Mesenteric fat pad (tissue), 1 donor: ENCODE measurements at places on chromosomes 13 and 19.

- no peak for DNase-seq
Observed at GRCh38 chr19:45494261-45494916, 2.5 kb downstream of the RTN2 start.

GRCh38 chr19:17035842-17036424 is 9.3 kb upstream of the CPAMD8 start:
- no peak for DNase-seq

GRCh38 chr19:34838753-34839431 is 65.9 kb upstream of the ZNF599 start:
- no peak for DNase-seq

DNA sequence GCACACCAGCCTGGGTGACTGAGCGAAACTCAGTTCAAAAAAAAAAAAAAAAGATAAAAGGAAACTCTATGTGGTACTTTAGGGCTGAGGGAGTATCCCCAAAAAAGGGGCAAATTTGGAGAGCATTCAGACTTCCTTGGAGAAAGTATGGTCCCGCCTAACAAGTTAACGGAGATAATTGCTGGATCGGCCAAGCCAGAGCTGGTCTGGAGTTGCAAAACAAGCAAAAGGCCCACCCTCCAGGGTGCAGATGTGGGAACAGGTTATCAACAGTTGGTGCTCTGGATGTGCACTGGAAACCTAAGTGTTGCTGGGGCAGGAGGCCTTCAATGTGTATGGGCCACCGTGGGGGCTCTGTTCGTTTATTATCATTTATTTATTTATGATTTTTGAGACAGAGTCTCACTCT is 2.8 kb downstream of the IQCN start:
- no peak for DNase-seq

- no peak for DNase-seq
Observed at GRCh38 chr13:19950374-19950773, 8.2 kb upstream of the ZMYM2 start.

DNA sequence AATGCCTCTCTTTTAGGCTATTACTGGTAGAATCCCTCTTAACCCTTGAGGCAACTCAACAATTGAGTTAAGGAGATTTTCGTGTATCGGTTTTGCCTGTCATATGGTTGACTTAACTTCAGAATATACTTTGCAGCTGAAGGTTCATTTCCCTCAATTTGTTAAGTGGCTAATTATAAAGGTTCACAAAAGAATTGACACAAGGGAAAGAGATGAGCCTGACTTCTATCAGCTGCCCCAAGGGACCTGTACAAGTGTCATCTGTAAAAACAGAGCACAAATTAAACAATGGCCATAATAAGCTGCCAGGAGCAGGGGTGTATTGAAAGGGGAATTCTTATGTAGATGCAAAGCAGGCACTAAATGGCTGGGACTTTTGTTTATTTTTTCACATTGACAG is 334.8 kb upstream of the OBI1 start:
- DNase-seq: no peak

- peak; percentile 55 for DNase-seq
Observed at GRCh38 chr13:99421758-99422585, 79.3 kb upstream of the TM9SF2 start.

GRCh38 chr19:40392894-40393517 is 3.0 kb upstream of the HIPK4 start:
- DNase-seq: no peak

- no peak for DNase-seq
Observed at GRCh38 chr19:21680671-21681070, 86.7 kb downstream of the ZNF100 start.

GRCh38 chr19:56079609-56080008 is 41.5 kb downstream of the ZNF787 start:
- no peak for DNase-seq

GRCh38 chr19:7250951-7251350 is 43.3 kb downstream of the INSR start:
- no peak for DNase-seq

DNA sequence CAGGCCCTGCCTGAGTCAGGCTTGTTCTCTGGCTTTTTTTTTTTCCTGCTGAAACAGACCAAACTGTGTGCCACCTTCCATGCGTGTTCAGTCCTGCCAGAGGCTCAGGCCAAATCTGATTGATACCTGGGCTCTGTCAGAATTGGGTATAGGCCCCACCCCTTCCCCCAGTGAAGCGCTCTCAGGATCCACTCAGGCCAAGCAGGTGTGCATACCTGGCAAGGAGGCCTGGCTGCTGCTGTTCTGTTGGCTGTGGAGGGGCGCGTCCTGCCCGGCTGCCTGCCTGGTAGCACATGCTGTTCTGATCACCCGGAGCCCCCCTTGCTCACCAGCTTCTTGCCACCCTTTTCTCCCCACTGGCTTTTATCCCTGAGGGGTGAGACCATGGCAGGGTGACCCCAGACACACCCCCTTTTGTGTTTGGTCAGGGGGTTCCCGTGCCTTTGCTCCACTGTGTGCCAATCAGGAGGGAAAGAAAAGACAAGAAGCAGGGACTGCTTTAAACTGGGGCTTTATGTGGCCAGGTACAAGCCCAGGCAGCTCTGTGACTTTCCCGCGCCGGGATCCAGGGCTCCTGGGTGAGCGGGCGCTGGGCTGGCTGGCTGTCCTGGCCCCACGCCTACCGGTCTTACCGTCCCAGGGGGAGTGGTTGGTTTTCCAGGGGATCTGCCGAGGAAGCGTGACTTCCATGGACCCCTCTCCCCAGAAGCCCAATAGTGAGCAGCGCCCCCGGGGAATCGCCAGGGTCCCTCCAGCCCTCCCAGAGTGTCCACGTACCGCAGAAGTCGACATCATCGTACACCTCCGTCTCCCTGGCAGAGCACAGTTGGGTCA is 12.7 kb downstream of the PRAM1 start:
- no peak for DNase-seq

- DNase-seq: no peak
Observed at GRCh38 chr19:45773384-45773783, 4.3 kb upstream of the SIX5 start.

DNA sequence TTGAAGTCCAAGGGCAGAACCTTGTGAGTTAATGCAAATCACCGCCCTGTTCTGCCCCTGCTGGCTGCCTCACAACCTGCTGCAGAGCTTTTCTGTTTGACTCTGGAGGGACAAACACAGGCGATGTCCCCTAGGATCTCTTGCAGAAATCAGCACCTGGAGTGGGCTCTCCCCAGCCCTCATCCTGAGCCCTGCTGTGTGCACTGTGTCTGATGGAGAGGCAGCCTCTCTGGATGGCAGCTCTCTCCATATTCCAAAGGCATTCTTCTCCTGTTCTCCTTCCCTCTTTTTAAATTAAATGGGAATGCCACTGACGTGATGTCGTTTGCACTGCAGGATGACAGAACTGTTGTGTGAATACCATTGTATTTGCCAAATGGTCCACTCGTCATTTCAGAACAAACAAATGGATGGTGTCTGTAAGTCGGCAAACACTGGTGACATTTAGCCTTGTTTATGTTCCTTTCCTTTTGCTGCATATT is 184.1 kb downstream of the ZNF536 start:
- peak; percentile 78 for DNase-seq

DNA sequence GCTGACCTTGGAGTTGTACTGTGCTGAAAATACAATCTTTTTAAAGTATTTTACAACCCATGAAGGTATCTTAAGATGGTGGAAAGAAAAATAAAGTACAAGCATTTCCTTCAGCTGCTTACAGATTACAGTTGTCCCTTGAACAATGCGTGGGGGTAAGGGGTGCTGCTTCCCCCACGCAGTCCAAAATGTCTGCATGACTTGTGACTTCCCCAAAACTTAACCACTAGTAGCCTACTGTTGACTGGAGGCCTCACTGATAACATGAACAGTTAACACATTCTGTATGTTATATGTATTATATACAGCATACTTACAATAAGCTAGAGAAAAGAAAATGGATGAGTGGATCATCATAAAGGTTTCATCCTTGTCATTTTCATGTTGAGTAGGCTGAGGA is 45.3 kb upstream of the ZNF599 start:
- no peak for DNase-seq

DNA sequence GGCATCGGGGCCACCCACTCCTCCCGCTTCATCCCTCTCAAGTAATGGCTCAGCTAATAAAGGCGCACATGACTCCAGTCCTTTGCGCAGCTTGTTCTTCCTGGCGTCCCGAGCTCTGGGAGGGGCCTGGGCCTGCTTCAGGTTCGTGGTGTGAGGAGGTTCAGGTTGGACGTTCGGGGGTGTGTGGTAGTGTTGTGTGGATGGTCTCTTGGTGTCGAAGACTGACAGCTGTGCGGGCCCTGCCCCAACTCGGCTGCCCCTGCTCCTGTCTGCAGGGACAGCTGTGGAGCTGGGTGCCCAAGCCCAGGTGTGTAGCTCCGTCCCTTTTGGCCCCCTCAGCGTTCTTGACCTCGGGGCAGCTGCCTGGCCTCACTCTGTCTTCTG is 2.2 kb downstream of the RPS15 start:
- DNase-seq: no peak

GRCh38 chr13:27790523-27790922 is 1.8 kb upstream of the GSX1 start:
- peak; percentile 77 for DNase-seq

- DNase-seq: no peak
Observed at GRCh38 chr19:50536662-50537305, 23.1 kb upstream of the ASPDH start.

GRCh38 chr19:13301627-13302334 is 151.6 kb downstream of the IER2 start:
- no peak for DNase-seq

- no peak for DNase-seq
Observed at GRCh38 chr13:41177616-41178015, 16.8 kb downstream of the KBTBD7 start.

GRCh38 chr13:114151565-114152284 is 19.3 kb upstream of the RASA3 start:
- peak; percentile 87 for DNase-seq

GRCh38 chr13:110042253-110042950 is 256.0 kb upstream of the IRS2 start:
- DNase-seq: no peak

- DNase-seq: no peak
Observed at GRCh38 chr19:17755443-17755890, 4.2 kb downstream of the FCHO1 start.

- DNase-seq: no peak
Observed at GRCh38 chr13:35475960-35476943, at the start of gene MAB21L1. MAB21L1 (minus strand) TSS chr13:35476689; CDS start chr13:35476138, 551 bp downstream.

GRCh38 chr19:8020681-8021080 is 15.2 kb upstream of the ELAVL1 start:
- DNase-seq: no peak

DNA sequence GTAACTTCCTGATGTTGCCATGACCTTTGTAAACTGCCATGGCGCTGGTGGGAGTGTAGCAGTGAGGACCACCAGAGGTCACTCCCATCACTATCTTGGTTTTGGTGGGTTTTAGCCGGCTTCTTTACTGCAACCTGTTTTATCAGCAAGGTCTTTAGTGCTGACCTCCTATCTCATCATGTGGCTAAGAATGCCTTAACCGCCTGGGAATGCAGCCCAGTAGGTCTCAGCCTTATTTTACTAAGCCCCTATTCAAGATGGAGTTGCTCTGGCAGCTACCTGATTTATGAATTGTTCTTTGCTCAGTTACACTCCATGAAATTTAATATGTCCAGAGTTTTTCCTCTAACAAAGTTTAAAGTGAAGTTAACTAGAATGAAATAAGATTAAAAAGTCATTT is 4.6 kb upstream of the EPS15L1 start:
- DNase-seq: no peak

- no peak for DNase-seq
Observed at GRCh38 chr13:109427695-109428094, 358.7 kb downstream of the IRS2 start.

- DNase-seq: no peak
Observed at GRCh38 chr13:90951663-90952062, 395.8 kb upstream of the MIR17HG start.

DNA sequence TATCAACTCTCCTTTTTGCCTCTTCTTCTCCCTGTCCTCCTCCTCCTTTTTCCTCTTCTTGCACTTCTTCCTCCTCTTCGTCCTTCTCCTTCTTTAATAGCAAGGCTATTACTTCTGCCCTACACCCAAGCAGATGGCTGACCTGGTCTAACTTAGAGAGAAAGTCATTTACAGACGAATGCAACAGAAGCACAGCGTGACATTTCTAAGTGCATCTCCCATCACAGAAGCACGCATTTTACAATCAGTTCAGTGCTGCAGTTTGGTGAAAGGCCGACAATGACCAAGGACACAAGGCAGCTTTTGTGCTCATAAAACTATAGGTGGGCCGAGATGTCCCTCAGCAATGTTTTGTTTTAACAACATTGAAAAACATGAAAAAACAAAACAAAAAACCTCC is 231.5 kb downstream of the FGF14 start:
- DNase-seq: no peak

DNA sequence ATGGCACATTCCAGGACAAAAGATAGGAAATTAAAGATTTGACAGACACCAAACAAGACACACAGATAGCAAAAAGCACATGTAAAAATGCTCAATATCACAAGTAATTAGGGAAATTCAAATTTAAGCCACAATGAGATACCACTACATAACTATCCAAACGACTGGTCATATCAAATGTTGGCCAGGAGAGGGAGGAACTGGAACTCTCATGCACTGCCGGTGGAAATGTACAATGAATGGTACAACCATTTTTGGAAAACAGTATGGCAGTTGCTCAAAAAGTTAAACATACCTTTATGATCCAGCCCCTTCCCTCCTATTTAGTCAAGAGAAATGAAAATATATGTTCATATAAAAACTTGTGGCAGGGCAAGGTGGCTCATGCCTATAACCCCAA is 36.8 kb upstream of the CYP2S1 start:
- no peak for DNase-seq

DNA sequence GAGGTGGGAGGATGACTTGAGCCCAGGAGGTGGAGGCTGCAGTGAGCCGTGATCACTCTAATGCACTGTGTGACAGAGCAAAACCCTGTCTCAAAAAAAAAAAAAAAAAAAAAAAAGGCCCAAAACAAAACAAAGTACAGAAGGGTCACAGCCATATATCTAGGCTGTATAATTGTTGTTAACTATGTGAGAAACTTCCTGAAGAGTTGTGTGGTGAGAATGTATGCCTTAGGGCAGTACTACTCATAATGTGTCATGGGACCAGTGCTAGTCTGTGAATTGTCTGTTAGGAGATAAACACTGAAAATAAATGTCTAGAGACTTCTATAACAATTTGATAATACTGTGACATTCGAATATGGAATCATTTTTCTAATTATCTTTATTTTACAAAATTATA is 43.1 kb downstream of the PAN3 start:
- DNase-seq: no peak
